MM.1S (cell line): ENCODE measurements at places on chromosomes 3 and 15.
A peak's percentile ranks its signal among the peaks of the same experiment; 100 is the strongest.

GRCh38 chr3:37064747-37065146 lies 71.4 kb downstream of the MLH1 start:
- no peaks in the 10 kb centered on the region for H3K27me3 ChIP-seq
- no peak for DNase-seq
- 0 out of 2 replicates have a peak, but pooled peaks cover 3% of the 10 kb centered on the region for H3K36me3 ChIP-seq
- H3K4me3 ChIP-seq, result no peak overlapping the region
- H3K4me1 ChIP-seq, result no peaks in the 10 kb centered on the region

DNA sequence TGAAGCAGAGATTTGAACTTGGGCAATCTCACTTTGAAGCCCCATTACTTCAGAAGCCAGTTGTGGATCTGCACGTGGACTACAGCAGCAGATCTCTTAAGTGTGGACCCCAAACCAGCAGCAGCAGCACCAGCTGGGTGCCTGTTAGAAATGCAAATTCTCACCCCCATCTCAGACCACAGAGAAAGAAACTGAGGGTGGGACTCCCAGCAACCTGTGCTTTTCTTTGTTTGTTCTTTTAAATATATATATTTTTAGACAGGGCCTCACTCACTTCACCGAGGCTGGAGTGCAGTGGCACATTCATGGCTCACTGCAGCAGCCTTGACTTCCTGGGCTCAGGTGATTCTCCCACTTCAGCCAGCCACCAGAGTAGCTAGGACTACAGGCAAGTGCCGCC lies 53.2 kb downstream of the SLTM start:
- no peak overlapping the region for H3K4me3 ChIP-seq
- H3K27me3 ChIP-seq, result no peaks in the 10 kb centered on the region
- DNase-seq, result no peak
- no peaks in the 10 kb centered on the region for H3K4me1 ChIP-seq
- peaks cover 14% of the 10 kb centered on the region for H3K36me3 ChIP-seq

GRCh38 chr15:34364041-34364440 lies 3.0 kb downstream of the LPCAT4 start:
- no peaks in the 10 kb centered on the region for H3K27me3 ChIP-seq
- no peak overlapping the region for H3K4me3 ChIP-seq
- H3K36me3 ChIP-seq, result no peaks in the 10 kb centered on the region
- DNase-seq, result no peak
- no peak overlapping the region for H3K27ac ChIP-seq

DNA sequence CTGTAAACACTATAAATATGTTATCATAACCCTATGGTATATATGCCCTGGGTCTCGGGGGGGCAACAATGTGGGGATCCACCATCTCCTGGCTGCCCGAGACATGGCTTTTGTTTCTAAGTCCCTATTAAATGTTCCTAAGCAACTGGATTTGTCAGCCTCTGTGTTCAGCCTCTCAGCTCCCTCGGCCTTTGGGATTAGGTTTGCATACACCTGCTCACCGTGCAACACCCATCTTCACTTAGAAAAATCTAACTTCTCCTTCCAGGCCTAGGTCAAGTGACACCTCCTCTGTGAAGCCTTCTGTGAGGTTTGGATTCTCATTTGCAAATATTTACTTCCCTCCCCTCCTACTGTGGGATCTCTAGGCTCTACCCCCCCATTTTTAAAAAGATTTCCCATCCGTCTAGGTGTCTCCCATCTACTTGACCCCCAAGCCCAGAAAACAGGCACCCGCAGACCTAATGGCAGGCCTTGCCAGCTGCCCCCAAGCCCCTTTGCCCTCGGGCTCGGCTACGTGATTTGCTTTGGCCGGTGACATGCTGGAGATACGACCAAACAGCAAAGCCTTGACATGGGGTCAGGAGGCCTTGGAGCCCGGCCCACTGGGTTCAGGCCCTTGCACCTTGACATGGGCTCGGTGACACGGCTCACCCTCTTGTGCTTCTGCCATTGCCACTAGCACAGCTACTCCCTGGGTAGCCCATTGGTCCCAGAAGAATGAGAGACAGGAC lies 66.0 kb upstream of the BLM start:
- H3K36me3 ChIP-seq, result no peaks in the 10 kb centered on the region
- H3K27ac ChIP-seq, result no peak overlapping the region
- no peaks in the 10 kb centered on the region for H3K4me1 ChIP-seq
- H3K27me3 ChIP-seq, result peaks cover 73% of the 10 kb centered on the region
- H3K4me3 ChIP-seq, result no peak overlapping the region

- no peak overlapping the region for H3K27ac ChIP-seq
- H3K4me3 ChIP-seq, result peak overlapping the region; percentile 87
- no peak for DNase-seq
- no peaks in the 10 kb centered on the region for H3K36me3 ChIP-seq
Measured at GRCh38 chr3:44511238-44511566, 33.7 kb upstream of the ZNF445 start.

DNA sequence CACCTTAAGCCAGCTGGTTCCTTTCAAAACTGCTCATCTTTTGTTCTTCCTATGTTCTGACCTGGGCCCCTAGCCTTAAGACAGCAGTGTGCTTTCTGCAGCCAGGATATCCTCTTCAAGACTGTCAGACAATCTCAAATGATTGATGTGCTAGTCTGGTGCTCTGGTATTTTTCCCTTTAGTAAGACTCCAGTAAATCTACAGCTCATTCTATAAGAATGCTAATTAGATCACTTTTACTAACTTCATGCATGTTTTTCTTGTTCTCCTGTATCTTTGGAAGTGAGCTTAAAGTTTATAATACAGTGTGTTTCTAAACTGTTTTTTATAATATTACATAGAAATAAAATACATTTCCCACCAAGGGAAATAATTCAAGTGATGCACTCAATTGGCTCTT lies 220.9 kb upstream of the NANOGP8 start:
- H3K4me1 ChIP-seq, result no peaks in the 10 kb centered on the region
- H3K27ac ChIP-seq, result no peak overlapping the region
- no peak for DNase-seq
- H3K36me3 ChIP-seq, result no peaks in the 10 kb centered on the region

- H3K27ac ChIP-seq, result no peak overlapping the region
- no peak for DNase-seq
- no peak overlapping the region for H3K4me3 ChIP-seq
- no peaks in the 10 kb centered on the region for H3K27me3 ChIP-seq
- H3K36me3 ChIP-seq, result no peaks in the 10 kb centered on the region
Measured at GRCh38 chr3:184652465-184652864, 59.4 kb downstream of the MAGEF1 start.

DNA sequence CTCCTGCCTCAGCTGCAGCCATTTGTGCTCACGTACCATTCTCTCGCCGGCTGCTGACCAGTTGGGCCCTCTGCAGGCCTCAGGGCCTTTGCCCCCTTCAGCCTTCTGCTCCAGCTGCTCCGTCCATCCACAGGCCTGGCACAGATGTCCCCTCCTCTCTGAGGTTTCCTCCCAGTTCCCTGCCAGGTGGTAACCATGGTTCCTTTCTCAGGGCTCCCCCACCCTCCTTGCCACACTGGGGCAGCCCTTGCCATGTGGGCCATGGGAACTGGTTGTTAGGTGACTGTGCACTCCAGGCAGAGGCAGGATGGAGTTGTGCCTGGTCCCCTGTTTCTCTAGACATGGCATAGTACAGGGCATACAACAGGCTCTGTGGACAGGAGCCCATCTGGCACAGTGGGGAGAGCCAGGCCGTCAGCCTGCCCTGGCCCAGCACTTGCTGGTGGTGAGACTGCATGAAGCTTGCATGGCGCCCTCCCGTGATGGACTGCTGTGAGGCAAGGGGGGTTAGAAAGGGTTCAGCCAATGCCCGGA lies 148.9 kb downstream of the DNAJB8 start:
- no peaks in the 10 kb centered on the region for H3K4me1 ChIP-seq
- H3K27ac ChIP-seq, result no peak overlapping the region
- DNase-seq, result no peak
- no peak overlapping the region for H3K4me3 ChIP-seq

- no peaks in the 10 kb centered on the region for H3K4me1 ChIP-seq
- no peak overlapping the region for H3K4me3 ChIP-seq
- no peaks in the 10 kb centered on the region for H3K36me3 ChIP-seq
- no peak for DNase-seq
Measured at GRCh38 chr3:171388527-171388926, 71.7 kb downstream of the TNIK start.

DNA sequence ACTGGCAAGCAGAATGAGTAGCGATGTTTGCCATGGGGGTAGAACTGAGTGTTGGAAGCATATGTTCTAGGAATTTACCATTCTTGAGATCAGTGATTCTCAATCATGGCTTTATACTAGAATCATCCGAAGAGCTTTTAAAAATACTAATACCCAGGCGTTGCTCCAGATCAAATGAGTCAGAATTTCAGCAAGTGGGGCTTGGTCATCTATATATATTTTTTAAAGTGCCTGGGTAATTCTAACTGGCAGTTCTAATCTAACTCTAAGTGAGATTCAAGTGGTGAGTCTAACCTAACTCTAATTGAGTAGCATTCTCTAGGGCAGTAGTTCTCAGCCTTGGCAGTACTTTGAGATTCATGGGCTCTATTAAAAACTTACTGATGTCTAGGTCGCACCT lies 20.8 kb downstream of the TM4SF1 start:
- H3K27ac ChIP-seq, result no peak overlapping the region
- no peaks in the 10 kb centered on the region for H3K4me1 ChIP-seq
- H3K27me3 ChIP-seq, result no peaks in the 10 kb centered on the region
- H3K36me3 ChIP-seq, result no peaks in the 10 kb centered on the region

DNA sequence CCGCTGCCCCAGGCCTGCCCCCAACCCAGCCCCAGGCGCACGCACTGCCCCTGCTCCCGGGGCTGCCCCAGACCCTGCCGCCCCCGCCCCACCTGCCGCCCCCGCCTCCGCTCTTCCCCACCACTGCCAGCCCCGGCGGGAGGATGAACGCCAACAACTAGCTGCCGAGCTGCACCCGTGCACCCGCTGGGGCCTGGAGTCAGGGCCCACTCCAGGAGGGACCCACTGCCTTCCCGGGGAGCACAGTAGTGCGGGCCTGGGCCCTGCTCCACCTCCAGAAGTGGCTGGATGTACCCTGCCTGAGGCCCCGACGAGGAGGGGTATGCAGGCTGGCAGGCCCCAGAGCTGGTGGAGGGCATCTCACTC lies 10.9 kb downstream of the ZBTB47 start:
- H3K27me3 ChIP-seq, result no peaks in the 10 kb centered on the region
- DNase-seq, result no peak
- H3K4me1 ChIP-seq, result no peaks in the 10 kb centered on the region
- no peak overlapping the region for H3K27ac ChIP-seq
- no peak overlapping the region for H3K4me3 ChIP-seq
- no peaks in the 10 kb centered on the region for H3K36me3 ChIP-seq

GRCh38 chr3:195839260-195840010 lies 27.7 kb upstream of the MUC4 start:
- no peaks in the 10 kb centered on the region for H3K36me3 ChIP-seq
- H3K4me1 ChIP-seq, result no peaks in the 10 kb centered on the region
- no peak overlapping the region for H3K27ac ChIP-seq
- no peak for DNase-seq
- H3K4me3 ChIP-seq, result no peak overlapping the region

DNA sequence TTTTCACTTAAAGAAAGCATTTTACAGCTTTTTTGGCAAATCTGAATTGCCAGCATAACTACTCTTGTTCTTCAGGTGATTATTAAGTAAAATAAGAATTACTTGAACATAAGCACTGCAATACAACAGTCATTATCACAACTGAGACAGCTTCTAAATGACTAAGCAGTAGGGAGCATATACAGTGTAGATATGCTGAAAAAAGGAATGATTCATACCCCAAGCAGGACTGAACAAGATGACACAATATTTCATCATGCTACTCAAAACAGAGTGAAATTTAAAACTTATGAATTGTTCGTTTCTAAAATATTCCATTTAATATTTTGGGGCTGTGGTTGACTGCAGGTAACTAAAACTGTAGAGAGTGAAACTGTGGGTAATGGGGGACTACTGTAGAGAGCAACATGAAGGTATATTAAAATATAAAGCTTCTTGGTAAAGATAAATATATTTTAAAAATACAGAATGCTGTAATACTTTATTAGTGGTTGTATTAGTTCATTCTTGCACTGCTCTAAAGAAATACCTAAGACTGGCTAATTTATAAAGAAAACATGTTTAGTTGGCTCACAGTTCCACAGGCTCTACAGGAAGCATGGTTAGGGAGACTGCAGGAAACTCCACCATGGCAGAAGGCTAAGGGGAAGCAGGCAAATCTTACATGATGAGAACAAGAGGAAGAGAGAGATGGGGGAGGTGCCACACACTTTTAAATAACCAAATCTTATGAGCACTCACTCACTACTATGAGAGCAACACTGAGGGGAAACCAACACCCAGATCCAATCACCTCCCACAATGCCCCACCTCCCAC lies 84.8 kb downstream of the DCLK3 start:
- no peak overlapping the region for H3K4me3 ChIP-seq
- H3K27me3 ChIP-seq, result no peaks in the 10 kb centered on the region
- DNase-seq, result no peak
- no peak overlapping the region for H3K27ac ChIP-seq
- no peaks in the 10 kb centered on the region for H3K4me1 ChIP-seq
- no peaks in the 10 kb centered on the region for H3K36me3 ChIP-seq

DNA sequence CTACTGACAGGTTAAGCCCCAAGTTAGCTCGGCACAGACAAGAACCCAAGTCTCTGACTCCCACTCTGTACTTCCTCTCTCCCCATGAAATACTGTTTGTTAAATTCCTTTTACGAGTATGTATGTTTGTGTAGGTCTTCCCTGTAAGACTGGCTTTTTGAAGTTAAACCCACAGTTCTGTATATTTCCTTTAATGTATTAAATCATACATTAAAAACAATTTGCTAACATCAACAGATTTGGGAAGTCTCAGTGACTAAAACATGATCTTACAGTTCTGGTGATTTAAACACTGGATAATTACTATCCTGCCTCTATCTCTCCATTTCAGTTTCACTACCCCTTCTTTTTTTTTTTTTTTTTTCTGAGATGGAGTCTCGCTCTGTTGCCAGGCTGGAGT lies 4.4 kb downstream of the CMTM6 start:
- H3K4me1 ChIP-seq, result peaks cover 20% of the 10 kb centered on the region
- H3K4me3 ChIP-seq, result no peak overlapping the region
- H3K27me3 ChIP-seq, result no peaks in the 10 kb centered on the region
- DNase-seq, result no peak
- no peaks in the 10 kb centered on the region for H3K36me3 ChIP-seq

DNA sequence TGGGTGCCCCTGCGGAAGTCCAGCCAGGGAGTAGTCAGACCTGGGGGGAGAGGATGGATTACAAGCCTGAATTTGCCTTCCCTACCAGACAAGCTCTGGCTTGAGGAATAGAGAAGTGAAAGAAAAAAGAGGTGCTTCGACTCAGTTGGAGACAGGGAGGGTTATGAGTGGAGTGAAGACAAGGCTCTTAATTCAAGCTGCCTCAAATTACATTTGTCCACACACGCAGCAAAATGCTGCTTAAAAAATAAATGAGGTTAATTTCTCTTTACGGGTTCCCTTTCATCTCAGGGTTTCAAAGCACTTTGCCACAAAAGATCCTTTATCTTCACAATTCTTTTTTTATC lies 49.0 kb upstream of the SLC4A7 start:
- H3K36me3 ChIP-seq, result no peaks in the 10 kb centered on the region
- DNase-seq, result no peak

DNA sequence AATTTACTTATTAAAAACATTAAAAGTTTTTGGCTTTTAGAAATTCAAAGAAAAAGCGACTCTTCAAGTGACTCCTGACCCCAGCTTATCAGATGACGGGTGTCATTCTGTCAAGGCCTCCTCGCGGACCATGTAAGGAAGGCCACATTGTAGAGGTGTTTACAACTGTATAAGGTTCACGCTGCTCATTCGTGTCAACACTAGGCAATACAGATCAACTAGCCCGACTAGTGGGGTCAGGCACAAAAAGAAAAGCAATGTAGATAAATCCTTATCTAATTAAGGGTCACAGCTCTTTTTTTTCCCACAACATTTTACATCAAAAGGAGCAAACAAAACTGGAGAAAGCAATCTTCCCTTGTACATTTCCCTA lies 207.5 kb upstream of the NR2F2 start:
- H3K27me3 ChIP-seq, result no peaks in the 10 kb centered on the region
- peaks cover 9% of the 10 kb centered on the region; the same call in 1 of the 2 replicates for H3K4me1 ChIP-seq
- H3K27ac ChIP-seq, result no peak overlapping the region
- no peak for DNase-seq
